ENCODE measurements at places on chromosomes 2 and 18. TPM values are rescaled to one million over a fixed set of nuclear protein-coding genes. Genes with fewer than 3 reads are reported as not detected.
A peak's percentile ranks its signal among the peaks of the same experiment; 100 is the strongest.

GRCh38 chr2:120109186-120110061, 96.5 kb downstream of the EPB41L5 start:
- peaks cover 5% of the 10 kb centered on the region for H3K36me3 ChIP-seq
- H3K4me1 ChIP-seq, result no peaks in the 10 kb centered on the region
- H3K4me3 ChIP-seq, result no peak overlapping the region
- peak overlapping the region; percentile 3 for H3K27ac ChIP-seq
- H3K27me3 ChIP-seq, result no peaks in the 10 kb centered on the region
- no peak for DNase-seq

DNA sequence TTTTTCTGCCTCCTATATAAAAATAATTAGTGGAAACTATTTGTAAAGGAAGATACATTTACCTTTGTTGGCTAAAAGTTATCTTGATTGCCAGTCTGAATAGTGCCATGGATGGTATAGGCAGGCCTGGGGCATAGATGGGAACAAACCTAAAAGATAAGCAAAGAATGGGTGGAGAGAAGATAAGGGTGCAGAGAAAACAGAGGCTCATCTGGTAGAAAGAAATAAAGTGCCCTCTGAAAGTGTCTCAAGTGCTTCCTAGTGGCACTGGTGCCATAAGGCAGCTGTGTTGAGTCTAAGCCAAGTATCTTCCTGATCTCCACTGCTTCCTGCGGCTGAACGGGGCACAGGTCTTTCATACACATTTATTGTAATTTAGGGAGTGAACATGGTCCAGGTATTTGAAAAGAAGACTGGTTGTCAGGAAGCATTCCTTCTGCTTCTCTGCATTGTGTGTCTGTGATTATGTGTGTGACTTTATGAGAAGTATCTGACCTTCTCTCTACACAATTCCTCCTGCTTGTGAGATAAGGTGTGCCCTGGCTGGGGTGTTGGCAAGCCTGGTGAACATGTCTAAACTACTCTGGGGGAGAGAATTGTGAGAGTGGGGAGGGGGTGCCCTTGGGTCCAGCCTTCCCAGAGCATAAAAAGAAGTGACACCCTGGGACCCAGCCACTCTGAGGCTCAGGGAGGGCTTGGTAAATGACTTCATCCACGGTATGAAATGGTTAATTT, 280.5 kb downstream of the CAMKMT start:
- H3K27me3 ChIP-seq, result no peaks in the 10 kb centered on the region
- no peak overlapping the region for H3K4me3 ChIP-seq
- no peaks in the 10 kb centered on the region for H3K36me3 ChIP-seq
- no peaks in the 10 kb centered on the region for H3K4me1 ChIP-seq
- DNase-seq, result no peak
- no peak overlapping the region for H3K27ac ChIP-seq

- no peak overlapping the region for H3K27ac ChIP-seq
- no peaks in the 10 kb centered on the region for H3K36me3 ChIP-seq
- H3K4me1 ChIP-seq, result no peaks in the 10 kb centered on the region
- H3K27me3 ChIP-seq, result no peaks in the 10 kb centered on the region
Observed at GRCh38 chr2:230124235-230124634, 55.5 kb upstream of the SLC16A14 start.

DNA sequence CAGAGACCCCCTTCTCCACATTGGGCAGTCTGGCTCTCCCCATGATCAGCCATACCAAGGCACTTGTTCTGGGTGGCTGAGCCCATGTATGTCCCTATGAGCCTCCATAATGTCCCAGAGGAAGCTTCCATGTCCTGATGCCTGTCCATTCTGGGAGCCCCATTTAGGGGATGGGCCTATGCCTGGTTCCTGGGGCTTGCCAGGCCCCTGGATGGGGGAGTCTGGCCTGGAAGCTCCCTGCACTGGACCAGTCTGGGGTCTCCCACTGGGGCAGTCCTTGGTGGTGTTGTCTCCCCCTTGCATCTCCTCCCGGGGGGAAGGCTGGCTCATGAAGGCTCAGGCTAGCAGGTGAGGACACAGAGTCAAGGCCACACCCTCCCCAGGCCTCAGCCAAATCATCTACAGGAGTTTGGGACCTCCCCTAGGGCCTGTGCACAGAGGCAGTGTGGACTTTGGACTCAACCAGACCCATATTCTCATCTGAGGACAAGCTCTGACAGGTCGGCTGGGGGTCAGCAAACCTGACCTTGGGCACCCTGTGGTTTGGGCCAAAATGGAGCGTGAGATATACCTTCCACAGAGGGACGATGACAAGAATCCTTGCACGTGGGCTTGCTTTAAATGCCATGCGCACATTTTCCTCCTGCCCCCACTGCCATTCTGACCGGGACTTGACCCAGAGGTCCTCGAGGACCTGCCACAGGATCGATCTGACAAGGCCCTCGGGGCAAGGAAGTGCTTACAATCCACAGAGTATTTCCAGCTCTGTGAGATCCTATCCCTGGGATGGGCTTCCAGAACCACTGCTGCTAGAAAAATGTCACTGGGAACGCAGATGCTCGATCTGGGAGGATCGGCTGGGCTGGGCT, 38.8 kb downstream of the INHBB start:
- no peak overlapping the region for H3K27ac ChIP-seq
- no peak overlapping the region for H3K4me3 ChIP-seq
- no peaks in the 10 kb centered on the region for H3K36me3 ChIP-seq
- H3K27me3 ChIP-seq, result no peaks in the 10 kb centered on the region
- H3K4me1 ChIP-seq, result no peaks in the 10 kb centered on the region

Gene PLCL1
- total RNA-seq, result 11.1 TPM

GRCh38 chr2:11869391-11869991, 123.1 kb downstream of the LPIN1 start:
- H3K27me3 ChIP-seq, result no peaks in the 10 kb centered on the region
- no peaks in the 10 kb centered on the region for H3K36me3 ChIP-seq
- no peak overlapping the region for H3K27ac ChIP-seq
- H3K4me1 ChIP-seq, result no peaks in the 10 kb centered on the region
- no peak overlapping the region for H3K4me3 ChIP-seq

Gene SLC5A7
- total RNA-seq, result not detected

DNA sequence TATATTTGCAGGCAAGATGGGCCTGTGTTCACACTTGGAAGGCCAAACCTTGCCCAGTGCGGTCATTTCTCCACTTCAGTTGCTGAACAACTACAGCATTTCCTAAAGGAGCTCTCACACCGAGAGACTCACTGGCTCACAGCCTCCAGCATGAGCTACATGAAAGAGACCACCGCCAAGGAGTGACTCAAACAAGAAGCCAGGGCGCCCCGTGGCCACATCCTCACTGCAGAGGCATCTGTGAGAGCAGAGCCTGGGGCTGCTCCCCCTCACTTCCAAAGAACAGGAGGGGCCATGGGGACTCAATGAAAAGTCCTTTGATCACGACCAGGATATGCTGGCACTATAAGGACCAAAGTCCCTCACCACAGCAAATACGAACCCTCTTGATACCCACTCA, 50.0 kb downstream of the TMEM163 start:
- no peaks in the 10 kb centered on the region for H3K36me3 ChIP-seq
- H3K27ac ChIP-seq, result no peak overlapping the region
- no peaks in the 10 kb centered on the region for H3K27me3 ChIP-seq
- no peaks in the 10 kb centered on the region for H3K4me1 ChIP-seq
- no peak overlapping the region for H3K4me3 ChIP-seq

- H3K4me1 ChIP-seq, result peaks cover 8% of the 10 kb centered on the region
- H3K27ac ChIP-seq, result no peak overlapping the region
- peak; percentile 48 for DNase-seq
- H3K36me3 ChIP-seq, result no peaks in the 10 kb centered on the region
Observed at GRCh38 chr2:240139666-240140393, 628 bp downstream of the OTOS start.

- no peaks in the 10 kb centered on the region for H3K4me1 ChIP-seq
- H3K27ac ChIP-seq, result no peak overlapping the region
- DNase-seq, result no peak
- H3K36me3 ChIP-seq, result no peaks in the 10 kb centered on the region
- H3K4me3 ChIP-seq, result no peak overlapping the region
Observed at GRCh38 chr2:38722271-38723061, 28.7 kb downstream of the SRSF7 start.

DNA sequence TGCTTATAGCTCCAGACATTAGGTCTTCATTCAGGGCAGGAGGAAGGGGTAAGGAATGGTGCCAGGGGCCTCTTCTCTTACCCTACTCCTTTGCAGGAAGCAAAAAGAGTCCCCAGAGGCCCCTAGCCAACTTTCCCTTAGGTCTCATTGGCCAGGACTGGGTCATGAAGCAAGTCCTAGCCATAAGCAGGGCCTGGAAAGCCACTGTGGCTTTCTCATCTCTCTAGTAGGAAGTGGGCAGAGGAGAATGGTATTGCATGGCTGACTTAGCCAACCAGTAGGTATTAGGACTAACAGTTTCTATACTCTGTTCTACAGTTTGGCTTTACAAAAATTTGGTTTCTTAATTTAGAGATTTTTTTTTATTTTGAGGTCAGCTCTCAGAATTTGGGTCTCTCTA, 4.8 kb downstream of the FAM228A start:
- no peak for DNase-seq
- no peak overlapping the region for H3K27ac ChIP-seq
- no peaks in the 10 kb centered on the region for H3K27me3 ChIP-seq
- H3K36me3 ChIP-seq, result no peaks in the 10 kb centered on the region
- H3K4me1 ChIP-seq, result no peaks in the 10 kb centered on the region

Gene GPR35
- total RNA-seq, result 2.6 TPM

Measured in breast epithelium (tissue), 4 donors.